Cardiac muscle cell (in vitro differentiated cells and primary cell): ENCODE measurements at places on chromosomes 4 and X. TPM values are rescaled to one million over a fixed set of nuclear protein-coding genes. Genes with fewer than 3 reads are reported as not detected.

The KIF4A gene
- 3.5 and 25.1 TPM in 2 replicates for total RNA-seq

The GNRHR gene
- total RNA-seq = not detected in 2 replicates

The CCNG2 gene
- total RNA-seq = 14.7 and 18.3 TPM in 2 replicates

The WDR1 gene
- 198 and 258 TPM in 2 replicates for total RNA-seq

DNA sequence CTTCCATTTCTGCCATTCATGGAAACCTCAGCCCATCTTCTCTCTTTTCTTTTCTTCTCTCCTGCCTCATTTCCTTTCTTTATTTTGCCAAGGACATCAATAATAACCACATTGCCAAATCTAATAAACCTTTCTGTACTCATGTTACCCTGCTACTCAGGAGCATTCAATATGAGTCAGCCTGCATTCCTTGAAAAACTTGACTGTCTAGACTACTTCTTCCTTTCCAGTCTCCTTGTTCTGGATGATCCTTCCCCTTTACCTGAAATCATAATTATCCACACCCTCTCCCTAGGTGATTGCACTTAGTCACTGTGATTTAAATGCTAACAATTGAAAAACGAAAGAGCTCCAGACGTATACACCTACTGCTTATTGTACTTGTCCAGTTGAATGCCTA is 253.2 kb upstream of the CENPE start:
- DNase-seq = no peak

DNA sequence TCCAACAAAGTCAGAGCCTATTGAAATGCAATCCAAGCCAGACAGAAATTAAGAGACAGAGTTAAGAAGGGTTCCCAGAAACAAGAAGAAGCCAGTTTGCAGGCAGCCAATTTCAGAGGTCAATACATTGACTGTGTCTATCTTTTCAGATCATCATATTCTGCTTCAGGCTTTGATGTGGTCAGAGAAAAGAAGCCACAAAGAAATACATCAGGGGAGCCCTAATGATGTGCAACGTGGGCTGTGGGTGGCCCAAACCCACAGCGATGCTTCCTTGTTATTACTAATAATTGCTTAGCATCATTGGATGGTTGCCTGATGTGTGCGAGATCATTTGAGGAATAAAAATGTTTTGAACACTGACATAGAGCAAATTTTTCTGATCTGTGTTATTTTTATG is 99.0 kb upstream of the DUSP21 start:
- DNase-seq = no peak

DNA sequence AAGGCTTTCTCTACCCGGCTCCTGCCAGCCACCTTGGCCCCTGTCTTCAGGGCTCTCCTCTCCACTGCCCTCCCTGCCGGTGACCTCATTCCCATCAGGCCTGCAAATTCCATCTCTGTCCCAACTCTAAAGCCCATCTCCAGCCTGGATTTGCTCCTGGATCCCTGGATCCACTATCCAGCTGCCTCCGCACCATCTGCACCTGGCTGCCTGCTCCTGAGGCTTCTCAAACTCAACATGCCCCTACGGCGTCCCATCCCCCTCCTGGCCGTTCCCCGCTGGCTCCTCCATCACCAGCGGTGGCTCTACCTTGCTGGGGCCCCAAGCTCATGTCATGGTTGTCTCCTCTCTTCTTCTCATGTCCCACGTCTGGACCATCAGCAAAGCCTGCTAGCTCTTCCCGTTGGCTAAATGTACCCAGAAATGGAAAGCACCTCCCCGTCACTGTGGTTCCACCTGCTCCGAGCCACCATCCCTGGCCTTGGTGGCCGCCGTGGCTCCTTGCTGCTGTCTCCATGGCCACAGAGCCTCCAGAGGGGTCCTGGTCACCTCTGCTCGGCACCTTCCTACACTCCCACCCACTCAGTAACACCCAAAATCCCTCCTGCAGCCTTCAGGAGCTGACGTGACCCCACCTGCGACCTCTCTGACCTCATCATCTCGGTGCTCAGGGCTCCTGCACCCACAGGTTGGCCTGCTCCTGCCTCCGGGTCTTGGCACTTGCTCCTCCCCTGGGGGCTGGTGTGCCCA is 58.5 kb downstream of the ADRA2C start:
- no peak for DNase-seq
